GM12878 (cell line): ENCODE measurements at places on chromosomes 3 and 15. TPM values are rescaled to one million over a fixed set of nuclear protein-coding genes. Genes with fewer than 3 reads are reported as not detected.

PARP15 gene
- 16.3 and 21.1 TPM in 2 replicates for polyA plus RNA-seq

CALML4 gene
- 3.4 and 4.9 TPM in 2 replicates for polyA plus RNA-seq

PLSCR4 gene
- not detected in 2 replicates for polyA plus RNA-seq

CFAP91 gene
- 1.2 TPM in 1 of 2 replicates, not detected in the other for polyA plus RNA-seq

MRPL3 gene
- 248 and 265 TPM in 2 replicates for polyA plus RNA-seq

SAXO2 gene
- polyA plus RNA-seq: 1.6 and 1.9 TPM in 2 replicates

FBXO40 gene
- 0.04 and 0.05 TPM in 2 replicates for polyA plus RNA-seq

ENTPD3 gene
- not detected in 2 replicates for polyA plus RNA-seq

BCL2A1 gene
- 181 and 190 TPM in 2 replicates for polyA plus RNA-seq

PLXND1 gene
- polyA plus RNA-seq: not detected in 2 replicates

RAB6B gene
- polyA plus RNA-seq: 0.09 and 0.22 TPM in 2 replicates

LAMB2 gene
- 0.67 and 0.89 TPM in 2 replicates for polyA plus RNA-seq

SEMA3F gene
- polyA plus RNA-seq: not detected in 2 replicates

TAMM41 gene
- polyA plus RNA-seq: 29.9 and 30.6 TPM in 2 replicates

ADCY5 gene
- polyA plus RNA-seq: 0.21 TPM in 1 of 2 replicates, not detected in the other

CAV3 gene
- polyA plus RNA-seq: not detected in 2 replicates

DNA sequence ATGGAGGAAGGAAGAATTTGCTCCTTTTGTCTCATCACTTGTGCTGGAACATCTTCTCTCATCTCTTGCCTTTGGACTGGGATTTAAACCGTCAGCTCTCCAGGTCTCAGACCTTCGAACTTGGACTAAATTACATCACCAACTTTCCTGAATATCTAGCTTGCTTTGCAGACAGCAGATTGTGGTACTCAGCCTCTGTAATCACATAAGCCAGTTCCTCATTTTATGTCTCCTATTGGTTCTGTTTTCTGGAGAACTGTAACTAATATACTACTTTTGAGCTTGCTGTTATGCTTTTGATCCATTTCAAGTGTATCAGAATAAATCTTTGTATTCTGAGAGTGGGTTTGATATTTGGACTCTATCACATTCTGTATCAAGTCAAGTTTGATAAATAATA is 164.3 kb upstream of the VEPH1 start:
- no peak for DNase-seq

- no peak for DNase-seq
These were observed 51.7 kb downstream of the EIF4E3 start for GRCh38 chr3:71673486-71673885.

DNA sequence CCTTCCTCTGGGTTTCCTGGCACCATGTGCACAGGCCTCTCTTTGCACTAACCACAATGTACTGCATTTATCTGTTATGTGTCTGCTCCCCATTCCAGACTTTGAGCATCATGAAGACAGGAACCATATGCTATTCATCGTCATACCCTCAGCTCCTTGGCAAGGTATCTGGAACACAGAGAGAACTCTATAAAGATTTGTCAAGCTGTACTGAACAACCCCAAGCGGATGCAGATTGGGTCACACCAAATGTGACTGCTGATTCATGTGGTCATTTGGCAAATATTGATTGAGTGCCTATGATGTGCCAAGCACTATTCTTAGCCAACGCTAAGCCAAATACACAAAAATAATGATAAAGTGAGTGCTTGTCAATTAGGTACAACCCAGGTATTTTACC is 7.5 kb upstream of the MEGF11 start:
- DNase-seq: no peak

DNA sequence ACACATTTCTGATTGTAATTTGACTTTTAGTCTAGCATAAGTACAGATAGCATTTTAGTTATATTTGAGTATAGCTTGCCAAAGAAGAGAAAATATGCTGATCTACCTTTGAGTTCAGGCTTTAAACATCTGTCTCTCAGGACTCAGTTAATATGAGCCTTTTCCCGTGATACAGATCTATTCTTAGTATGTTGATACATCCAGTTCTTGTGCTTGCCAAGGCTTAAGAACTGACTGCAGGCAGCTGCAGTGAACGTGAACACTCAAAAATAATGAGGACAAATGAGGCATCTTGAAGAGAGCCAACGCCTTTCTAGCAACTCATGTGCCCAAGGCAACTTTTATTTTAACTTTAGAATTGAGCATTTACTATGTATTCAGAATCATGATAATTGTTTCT is 325.5 kb downstream of the SI start:
- no peak for DNase-seq

DNA sequence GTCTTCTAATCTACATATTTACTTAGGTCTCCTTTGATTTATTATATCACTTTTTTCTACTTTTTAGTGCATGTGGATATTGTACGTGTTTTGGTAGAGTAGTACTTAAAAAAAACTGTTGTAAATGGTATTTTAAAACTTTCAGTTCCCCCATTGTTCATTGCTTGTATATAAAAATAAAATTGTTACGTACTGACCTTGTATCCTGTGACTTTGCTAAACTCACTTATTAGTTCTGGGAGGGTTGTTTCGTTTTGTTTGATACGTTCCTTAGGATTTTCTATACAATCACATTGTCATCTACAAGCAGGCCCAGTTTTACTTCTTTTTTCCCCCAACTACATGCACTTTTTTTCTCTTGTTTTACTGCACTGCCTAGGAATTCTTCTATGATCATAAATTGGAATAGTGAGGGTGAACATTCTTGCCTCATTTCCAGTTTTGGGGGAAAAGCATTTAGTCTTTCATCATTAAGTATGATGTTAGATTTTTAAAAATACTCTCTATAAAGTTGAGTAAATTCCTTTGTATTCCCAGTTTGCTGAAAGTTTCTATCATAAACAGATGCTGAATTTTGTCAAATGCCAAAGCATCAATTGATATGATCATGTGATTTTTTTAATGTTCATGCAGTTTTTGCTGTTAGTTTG is 33.5 kb upstream of the ACKR4 start:
- DNase-seq: no peak

DNA sequence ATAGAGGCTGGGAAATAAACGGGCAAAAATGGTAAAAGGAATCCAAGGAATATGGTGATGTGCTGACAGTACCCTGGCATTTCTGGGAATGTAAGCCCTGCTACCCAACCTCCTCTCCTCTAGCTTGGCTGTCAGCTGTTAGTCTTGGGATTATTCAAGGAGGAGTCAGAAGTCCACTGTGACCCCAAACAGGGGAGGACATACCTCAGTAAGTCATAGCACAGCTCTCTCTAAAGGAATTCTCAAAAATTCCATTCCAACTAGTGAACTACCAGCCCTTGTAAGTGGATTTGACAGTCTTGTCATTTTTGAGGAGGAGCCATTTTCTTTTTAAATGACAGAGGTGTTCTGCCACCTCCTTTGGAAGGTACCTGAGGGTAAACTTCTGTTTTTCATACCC is 207.5 kb downstream of the PDCD6IP start:
- DNase-seq: no peak

- DNase-seq: no peak
These were observed 129.9 kb downstream of the RORA start for GRCh38 chr15:61099020-61099810.

- no peak for DNase-seq
These were observed 8.9 kb downstream of the ECE2 start for GRCh38 chr3:184284696-184285095.

DNA sequence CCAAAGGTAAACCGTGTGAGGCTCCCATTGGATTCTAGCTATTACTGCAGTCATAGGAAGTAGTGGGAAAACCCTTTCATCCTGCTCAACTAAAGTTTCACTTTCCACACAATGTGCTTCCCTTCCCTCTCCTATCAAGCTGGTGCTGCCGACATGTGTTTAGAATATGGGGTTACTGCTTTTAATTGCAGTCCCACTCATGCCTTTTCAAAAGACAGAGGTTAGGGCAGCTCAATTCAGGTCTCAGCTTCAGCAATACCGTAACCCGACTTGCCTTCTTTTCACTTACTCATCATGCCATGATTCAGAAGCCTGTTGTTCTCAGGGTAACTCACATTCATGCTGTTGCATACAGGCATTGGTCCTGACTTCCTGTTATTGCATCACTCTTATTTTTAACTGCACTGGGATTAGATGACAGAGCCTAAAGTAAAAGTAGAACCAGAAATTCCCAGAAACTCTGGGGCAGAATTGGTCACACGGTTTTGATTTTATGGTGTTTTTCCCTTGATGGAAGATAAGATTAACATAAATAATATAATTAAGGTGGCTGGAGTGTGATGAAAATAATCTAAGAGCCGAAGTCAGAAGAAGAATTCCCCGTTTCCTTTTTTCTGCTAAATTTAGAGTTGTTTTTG is 45.7 kb downstream of the C2CD4B start:
- no peak for DNase-seq

DNA sequence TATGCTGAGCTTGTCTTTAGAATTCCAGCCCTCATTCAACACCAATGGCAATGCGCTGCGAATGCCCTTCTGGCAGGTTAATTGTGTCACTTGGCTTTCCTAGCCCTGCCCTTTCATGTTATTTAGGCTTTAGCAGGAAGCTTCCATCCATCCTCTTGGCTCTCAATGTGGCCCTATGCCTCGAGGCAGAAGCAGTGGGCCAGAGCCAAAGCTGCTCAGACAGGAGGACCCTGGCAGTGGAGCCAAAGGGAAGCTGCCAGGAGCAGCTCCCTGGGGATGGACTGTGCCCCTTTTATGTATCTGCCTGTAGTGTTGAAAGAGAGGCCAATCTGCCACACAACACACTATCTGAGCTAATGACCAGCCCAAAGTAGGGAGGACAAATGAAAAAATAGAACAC is 376.4 kb downstream of the CTNNB1 start:
- DNase-seq: no peak

DNA sequence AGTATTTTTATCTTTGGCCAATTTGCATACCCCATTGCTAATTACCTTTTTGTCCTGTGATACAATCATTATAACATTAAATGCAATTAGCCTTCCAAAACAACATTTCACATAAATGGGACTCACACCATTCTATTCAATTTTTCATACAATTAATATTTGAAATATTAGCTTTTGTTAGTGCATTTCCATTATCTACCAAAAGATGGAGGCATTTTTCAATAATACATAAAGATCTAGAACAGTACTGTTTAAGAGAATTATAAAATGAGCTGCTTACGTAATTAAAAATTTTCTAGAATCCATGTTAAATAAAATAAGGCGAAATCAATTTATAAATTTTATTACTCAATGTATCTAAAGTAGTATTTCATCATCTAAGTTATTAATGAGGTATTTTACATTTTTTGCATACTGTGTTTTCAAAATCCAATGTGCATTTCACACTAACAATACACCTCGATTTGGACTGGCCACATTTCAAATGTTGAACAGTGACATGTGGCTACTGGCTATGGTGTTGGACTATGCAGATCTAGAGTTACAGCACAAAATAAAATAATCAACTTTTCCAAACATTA is 74.3 kb downstream of the TJP1 start:
- no peak for DNase-seq

GRCh38 chr3:45411081-45411480 is 22.7 kb downstream of the LARS2 start:
- DNase-seq: no peak

- no peak for DNase-seq
These were observed 703.2 kb upstream of the CCDC54 start for GRCh38 chr3:106673926-106674569.

- no peak for DNase-seq
These were observed 30.1 kb upstream of the SLC22A13 start for GRCh38 chr3:38235466-38235865.

GRCh38 chr3:172595664-172596393 is 72.6 kb upstream of the TNFSF10 start:
- DNase-seq: peak; percentile 60

- DNase-seq: no peak
These were observed 177.8 kb upstream of the GOLGA6L4 start for GRCh38 chr15:84057714-84058331.

- no peak for DNase-seq
These were observed 198.7 kb downstream of the CNTN3 start for GRCh38 chr3:74415731-74416130.

GRCh38 chr3:68142441-68142840 is 488.0 kb upstream of the SUCLG2 start:
- no peak for DNase-seq

- no peak for DNase-seq
These were observed 86.2 kb downstream of the EPHA6 start for GRCh38 chr3:96900566-96900965.

DNA sequence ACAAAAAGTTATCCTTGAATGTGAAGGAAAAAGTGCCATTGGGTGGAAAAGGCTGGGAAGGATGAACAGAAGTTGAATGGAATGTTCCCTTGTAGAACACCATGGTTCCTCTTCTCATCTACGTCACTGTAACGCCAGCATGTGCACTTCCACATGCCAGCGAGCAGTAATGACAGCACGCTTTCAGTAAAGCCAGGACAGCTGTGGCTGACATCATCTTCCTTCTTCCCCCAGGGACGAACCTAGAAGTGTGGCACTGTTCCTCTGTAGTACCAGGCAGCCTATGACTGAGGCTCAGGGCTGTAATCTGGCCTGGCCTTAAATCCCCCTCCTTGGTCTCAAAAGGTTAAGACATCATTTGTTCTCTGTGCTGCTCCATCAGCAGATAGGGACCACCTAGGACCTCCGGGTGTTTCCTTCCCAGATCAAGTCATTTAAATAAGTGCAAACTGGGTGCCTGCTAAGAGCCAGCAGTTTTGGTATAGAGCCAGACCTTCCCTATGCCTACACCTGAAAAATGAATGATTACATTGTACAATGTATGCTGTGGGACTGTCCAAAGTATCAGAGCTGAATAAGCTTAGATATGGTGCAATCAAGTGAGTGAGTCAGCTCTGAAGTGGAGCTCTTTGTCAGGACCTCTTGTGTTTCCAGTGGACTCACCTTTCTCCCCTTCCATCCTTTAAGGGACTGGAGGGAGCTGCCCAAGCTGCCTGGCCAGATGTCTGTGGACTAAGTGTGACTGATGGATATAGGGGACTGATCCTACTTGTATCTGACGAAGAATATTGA is 5.6 kb upstream of the SRPRB start:
- DNase-seq: no peak

- DNase-seq: no peak
These were observed 10.5 kb upstream of the EIF4A2 start for GRCh38 chr3:186772701-186773417.

GRCh38 chr3:82636177-82636576 is 874.7 kb upstream of the GBE1 start:
- no peak for DNase-seq

DNA sequence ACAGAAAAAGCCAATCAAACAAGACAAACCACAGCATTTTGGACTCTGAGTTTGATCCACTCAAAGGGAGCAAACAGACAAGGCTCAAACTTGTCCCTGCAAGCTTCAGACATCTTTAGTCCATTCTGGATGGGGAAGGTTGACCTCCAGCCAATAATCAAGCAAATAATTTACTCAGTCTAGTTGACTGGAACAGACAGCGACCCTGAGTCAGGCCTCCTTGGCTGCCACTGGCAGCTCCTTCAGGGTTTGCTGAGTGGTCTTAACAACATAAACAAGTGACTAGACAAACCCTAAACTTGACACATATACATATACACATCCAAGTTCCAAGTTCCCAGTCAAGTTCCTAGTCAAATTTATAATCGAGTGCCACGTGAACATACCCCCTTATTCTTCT is 313.9 kb downstream of the POLQ start:
- DNase-seq: no peak
